Substantia nigra (tissue), 51 donors: ENCODE measurements at places on chromosomes 6 and 20.

- no peak for DNase-seq
Observed at GRCh38 chr6:50270415-50270814, 220.7 kb upstream of the DEFB112 start.

DNA sequence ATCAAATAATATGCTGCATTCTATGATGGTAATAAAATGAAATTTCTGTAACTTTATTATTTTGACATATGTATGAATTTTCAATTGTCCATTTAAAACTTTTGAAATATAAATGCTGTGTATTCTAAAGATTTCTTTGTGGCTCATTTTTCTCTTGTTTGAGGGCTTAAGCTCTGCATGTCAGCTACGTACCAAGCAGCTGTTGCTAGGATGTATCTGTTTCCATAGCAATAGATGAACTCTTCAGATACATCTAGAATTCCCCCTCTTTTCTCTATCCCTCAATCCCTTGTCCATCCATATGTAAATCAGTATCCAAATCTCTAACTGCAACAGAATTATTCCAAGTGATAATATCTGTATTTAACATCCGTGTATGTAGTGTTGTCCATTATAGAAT lies 76.5 kb upstream of the OPRM1 start:
- DNase-seq: no peak

GRCh38 chr6:157669747-157670216 lies 153.3 kb upstream of the SNX9 start:
- DNase-seq: peak; percentile 57

- DNase-seq: no peak
Observed at GRCh38 chr6:167579806-167580618, 246.7 kb upstream of the AFDN start.
